ENCODE measurements at places on chromosomes 4 and X.

DNA sequence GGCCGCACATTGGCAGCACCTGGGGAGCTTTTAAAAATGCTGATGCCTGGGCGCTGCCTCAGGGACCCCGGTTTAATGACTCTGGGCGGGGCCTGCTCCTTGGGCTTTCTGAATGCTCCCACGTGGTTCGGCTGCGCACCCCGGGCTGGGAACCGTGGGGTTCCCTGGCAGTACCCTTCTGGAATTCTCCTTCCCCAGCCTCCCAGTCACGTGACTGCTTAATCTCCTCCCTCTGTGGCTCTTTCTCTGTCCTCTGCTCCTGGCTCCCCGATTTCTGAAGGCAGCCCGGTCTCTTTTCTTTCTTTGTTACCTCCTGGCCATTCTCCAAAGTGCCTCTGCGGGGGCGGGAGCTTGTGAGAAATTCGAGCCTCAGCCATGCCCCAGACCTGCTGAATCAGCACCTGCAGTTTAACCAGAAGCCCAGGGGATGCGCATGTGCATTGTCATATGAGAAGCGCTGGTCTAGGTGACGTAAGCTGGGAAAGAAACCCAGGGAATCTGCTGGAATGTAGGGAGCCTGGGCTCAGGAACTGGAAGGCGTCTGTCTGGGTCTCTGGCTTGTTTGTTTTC, 16.6 kb downstream of the CLCN4 start:
- peak; percentile 11 for DNase-seq

- DNase-seq = no peak
Observed at GRCh38 chrX:136475236-136475635, 12.5 kb upstream of the BRS3 start.

DNA sequence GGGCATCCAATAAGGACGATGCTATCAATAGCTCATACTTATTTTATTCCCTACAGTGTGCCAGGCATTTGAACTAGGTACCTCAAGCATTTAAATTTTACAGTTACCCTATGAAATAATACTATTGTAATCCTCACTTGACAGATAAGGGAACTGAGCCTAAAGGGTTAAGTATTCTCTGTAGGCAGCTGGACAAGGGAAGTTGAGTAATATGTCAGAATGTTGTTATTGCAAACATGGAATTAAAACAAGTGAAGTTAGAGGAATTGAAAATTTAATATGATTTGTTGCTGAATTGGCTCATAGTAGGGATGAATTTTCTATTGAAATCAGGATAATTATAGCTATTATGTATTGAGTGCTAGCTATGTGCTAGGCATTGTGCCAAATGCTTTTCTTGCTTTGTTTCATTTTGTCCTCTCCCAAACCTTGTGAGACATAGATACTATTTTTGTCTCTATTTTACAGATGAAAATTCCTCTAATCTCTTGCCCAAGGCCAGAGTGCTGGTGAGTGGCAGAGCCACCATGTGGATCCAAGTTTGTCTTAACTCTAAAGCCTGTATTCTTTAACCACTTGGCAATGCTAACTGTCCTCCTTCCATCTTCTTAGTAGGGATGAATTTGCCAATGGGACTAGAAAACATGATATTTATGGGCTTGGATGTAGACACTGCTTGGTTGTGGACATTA, 58.1 kb downstream of the TMEM164 start:
- no peak for DNase-seq

- DNase-seq = no peak
Observed at GRCh38 chrX:24241822-24242648, 71.8 kb downstream of the SUPT20HL2 start.

DNA sequence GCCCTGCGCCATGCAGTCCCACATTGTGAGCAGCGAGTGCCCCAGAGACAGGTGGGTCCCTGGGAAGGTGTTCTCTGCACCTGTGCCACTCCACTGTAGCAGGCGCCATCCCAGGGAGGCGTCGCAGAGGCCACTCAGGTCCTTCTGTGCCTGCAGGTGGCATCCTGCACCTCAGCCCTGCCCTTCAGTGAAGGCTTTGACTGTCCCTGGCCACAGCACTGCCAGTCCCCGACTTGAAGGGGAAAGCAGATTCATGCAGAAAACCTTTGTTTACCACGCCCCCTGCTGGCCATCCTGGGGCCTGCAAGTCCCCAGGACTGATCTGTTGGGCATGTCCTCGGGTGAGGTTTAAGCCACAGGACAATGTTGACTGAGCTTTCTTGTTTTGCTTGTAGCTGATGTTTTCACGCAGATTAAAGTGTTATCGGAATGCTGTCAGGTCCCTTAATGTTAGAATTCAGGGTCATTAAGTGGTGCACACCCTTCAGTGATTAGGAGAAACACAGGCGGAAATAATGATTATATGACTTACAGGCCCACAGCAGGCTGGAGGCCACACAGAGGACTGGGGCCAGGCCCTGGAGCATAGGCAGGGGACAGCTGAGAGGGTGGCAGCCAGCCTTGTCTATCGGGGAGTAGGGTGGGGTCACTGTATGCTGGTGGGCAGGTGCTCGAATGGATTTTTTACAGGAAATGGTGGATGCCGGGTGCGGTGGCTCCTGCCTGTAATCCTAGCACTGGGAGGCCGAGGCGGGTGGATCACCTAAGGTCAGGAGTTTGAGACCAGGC, 5.0 kb downstream of the TACC3 start:
- no peak for DNase-seq

- no peak for DNase-seq
Observed at GRCh38 chrX:118698516-118699170, 28.8 kb upstream of the IL13RA1 start.

- no peak for DNase-seq
Observed at GRCh38 chr4:163587867-163588266, 93.4 kb downstream of the TMA16 start.

GRCh38 chr4:10253765-10254164, 137.2 kb upstream of the WDR1 start:
- DNase-seq = no peak

GRCh38 chrX:153514259-153514658, 3.2 kb upstream of the ATP2B3 start:
- DNase-seq = no peak

GRCh38 chr4:77861495-77861894, 1.1 kb upstream of the MRPL1 start:
- DNase-seq = no peak

DNA sequence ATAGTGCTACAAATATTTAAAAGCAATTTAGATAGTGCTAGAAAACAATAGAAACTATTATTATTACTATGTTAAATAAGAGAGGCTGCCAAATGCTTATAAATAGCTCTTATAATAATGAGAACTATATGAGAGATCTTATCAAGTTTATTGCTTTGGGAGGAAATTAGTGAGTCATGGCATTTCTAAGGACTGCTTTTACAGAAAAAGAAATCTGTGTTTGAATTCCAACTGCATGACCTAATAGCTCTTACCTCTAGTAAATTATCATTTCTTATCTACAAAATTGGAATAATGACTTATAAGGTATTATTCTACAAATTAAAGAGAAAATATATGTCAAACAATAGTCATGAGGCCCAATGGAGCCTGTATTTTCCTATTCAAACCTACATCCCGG, 177.2 kb downstream of the GABRG1 start:
- DNase-seq = no peak

DNA sequence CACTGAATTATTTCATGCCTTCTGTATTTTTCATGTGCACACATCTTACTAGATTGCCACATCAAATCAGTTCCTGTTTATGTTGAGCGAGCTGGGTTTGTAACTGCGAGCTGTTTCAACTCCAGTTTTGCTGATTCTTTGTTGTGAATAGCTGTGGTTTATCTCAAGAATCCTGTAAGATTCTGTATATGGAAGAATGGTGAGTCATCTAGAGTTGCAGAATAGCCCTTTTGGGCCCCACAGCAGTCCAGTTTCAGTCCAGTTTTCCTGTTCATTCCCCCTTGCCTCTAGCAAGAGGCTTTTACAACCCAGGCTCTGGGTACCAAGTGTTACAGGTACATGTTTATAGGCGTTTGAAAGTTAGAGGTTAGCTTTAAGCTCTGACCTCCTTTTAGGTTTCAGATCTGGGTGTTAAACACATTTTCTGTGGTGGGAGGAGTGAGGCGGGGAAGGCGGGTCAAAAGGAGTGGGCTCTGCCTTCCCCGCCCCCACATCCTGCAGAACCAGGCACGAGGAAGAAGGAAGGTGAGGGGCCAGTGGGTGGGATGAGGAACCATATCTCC, 32.7 kb downstream of the TBC1D14 start:
- DNase-seq = no peak

GRCh38 chrX:143768976-143769375, 48.4 kb upstream of the SPANXN2 start:
- DNase-seq = no peak

DNA sequence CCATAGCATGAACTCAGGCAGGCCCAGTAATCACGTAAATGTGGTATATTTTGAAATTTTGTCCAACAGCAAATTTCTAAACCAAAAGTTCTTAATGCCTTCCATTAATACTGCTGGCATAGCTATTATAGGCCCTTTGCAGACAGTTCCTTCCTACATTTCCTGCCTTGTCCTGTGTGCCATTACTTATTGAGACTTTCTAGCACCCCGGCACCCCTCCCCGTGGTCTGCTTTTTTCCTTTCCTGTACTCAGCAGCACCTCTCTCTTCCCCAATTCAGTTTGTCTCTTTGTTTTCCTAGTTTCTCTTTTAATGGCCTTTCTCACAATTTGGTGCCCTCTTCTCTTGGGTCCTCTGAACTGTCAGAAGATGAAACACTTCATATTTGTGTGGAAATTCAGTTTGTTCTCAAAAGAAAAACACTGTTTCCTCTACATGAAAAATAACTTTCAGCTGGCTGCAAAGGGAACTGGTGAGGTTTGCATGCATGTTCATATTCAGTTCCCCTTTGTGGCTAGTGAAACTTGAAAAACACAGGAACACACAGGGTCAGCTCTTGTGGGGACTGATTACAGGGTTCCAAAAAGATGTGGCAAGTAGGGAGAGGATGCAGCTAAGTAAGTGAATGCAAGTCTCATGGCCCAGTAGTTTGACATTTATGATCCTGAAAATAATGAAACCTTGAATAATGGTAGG, 17.1 kb downstream of the GPR34 start:
- no peak for DNase-seq

GRCh38 chrX:94854251-94854650, 1180.2 kb downstream of the FAM133A start:
- DNase-seq = no peak

DNA sequence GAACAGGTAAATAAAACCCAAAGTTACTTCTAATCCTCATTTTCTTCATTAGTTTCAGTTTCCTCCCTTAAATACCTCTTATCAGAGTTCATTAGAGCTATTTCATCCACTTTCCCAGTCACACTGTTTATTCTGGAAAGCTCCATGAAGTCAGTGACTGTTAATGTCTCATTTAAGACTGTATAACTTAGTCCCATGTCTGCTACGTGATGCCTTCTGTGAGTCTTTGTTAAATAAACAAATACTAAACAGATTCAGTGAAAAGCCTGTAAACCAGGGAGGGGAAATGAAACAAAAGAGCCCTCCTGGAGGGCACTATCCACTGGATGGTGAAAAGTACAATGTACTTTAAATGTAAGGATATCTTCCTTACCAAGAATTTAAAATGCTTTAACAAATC, 24.7 kb downstream of the ACE2 start:
- DNase-seq = no peak

DNA sequence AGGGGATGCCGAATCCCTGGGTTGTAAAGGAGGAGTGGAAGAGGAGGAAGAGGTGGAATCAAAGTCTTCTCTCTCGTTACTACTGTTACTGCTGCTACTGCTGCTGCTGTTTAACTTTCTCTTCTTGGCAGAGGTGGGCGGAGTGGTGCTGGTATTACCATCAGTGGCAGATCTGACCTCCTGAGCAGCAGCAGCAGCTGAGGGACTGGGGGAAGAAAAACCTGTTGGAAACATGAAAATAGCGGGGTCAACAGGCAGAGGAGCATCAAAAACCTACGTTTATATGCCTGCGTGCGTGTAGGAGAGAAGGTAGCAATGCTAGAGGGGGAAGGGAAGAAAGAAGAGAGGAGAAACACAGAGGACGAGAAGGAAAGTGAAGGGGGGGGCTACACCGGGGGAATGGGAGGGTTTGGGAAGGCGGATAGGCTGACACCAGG, 339 bp downstream of the CUL4B start:
- no peak for DNase-seq

GRCh38 chr4:79907001-79907400, 166.0 kb downstream of the ANTXR2 start:
- DNase-seq = no peak

DNA sequence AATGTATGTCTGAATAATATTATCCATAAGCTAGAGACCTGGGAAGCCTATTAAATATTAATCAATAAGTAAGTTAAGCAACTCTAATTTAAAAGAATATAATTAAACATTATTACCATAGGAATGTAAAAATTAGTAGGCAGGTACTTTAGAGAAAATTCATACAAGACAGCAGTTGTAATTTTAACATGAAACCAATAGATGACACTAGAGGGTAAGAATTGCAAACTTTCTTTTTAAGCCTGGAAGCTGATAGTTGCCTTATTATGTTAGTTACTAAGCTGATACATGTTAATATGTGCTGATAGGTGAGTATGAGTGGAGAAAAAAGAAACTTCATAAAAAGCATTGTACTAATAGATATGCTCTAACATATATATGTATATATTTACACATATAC, 1157.4 kb downstream of the FAM133A start:
- DNase-seq = no peak

GRCh38 chrX:47941423-47941822, 62.4 kb downstream of the ZNF182 start:
- no peak for DNase-seq

- DNase-seq = no peak
Observed at GRCh38 chr4:152536545-152537182, 772 bp upstream of the FBXW7 start.

DNA sequence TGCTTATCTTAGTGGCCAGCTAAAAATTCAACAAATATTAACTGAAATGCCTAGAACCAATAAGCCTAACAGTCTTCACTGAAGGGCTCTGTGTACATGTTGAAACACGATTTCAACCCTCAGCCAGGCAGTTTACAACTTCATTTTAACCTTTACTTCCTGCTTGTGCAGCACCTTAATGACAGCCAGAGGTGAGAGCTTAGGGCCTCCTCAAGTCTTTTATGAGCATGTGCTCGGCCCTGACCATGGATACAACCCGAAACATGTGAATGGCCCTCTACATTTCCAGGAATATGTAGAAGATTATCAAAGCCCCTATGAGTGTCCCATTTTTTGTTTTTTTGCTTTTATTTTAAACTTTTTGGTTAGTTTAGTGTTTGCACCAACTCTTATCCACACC, 88.3 kb downstream of the MSN start:
- DNase-seq = no peak

- DNase-seq = no peak
Observed at GRCh38 chrX:11040405-11040804, 70.7 kb upstream of the HCCS start.
